Hematopoietic multipotent progenitor cell treated with erythropoietin and hydrocortisone succinate and interleukin-3 and kit ligand, for 15 days (in vitro differentiated cells): ENCODE measurements at places on chromosomes 6 and 20.

- DNase-seq, result no peak
These were observed at the start of gene GNMT for GRCh38 chr6:42960243-42961019. Gene GNMT, plus strand, starts transcription at chr6:42960754. Its CDS starts 14 bp downstream, at chr6:42960768.

DNA sequence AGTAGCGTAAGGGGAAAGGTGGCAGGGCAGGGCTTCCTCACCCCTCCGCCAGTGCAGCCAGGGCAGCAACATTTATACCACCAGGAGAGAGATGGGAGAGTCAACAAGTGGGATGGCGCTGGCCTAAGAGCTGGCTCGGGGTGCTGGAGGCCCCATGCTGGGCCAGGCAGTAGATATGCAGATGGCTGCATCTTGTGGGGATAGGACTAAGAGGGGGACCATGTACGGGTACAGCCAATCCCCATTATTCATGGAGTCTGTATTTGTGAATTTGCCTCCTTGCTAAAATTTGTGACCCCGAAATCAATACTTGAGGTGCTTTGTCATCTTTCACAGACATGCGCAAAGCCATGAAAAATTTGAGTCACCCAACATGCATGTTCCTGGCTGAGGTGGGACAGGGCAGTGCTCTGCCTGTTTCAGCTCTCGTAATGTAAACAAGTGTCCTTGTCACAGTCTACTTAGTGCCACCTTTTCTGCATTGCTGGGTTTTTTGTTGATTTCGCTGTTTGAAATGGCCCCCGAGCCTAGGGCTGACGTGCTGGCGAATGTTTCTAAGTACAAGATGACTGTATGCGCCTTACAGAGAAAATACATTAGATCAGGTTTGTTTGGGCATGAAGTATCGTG, 27.5 kb upstream of the TAF8 start:
- DNase-seq, result no peak

DNA sequence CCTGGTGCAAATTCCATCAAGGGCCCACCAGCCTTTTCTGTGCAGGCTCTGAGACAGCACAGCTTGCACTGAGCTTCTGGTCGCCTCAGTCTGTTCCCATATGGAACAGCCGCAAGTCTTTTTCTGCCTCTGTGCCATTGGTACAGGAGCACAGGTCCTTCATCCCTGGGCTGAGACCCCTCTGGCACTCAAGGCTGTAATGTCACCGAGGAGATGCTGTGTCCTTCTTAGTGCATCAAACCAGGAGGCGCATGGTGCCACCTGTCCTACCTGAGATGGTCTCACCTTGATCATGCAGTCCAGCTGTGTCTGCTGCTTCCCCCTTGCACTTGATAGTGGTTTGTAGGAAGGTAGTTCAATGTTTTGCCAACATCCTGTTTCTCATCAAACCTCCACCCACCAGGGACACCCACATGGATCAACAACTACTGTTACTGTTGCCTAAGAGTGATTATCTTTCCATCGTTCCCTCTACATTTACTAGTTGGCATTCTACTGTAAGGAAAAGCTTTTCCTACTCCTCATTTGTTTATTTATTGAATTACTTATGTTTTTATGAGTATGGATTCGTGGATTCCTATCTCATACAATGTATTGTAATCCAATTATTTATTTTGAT, 29.0 kb downstream of the FAM50B start:
- no peak for DNase-seq

- DNase-seq, result no peak
These were observed 56.4 kb upstream of the MTRF1L start for GRCh38 chr6:153058909-153059308.

- DNase-seq, result peak; percentile 19
These were observed 1.6 kb downstream of the PSMA7 start for GRCh38 chr20:62141397-62142251.

DNA sequence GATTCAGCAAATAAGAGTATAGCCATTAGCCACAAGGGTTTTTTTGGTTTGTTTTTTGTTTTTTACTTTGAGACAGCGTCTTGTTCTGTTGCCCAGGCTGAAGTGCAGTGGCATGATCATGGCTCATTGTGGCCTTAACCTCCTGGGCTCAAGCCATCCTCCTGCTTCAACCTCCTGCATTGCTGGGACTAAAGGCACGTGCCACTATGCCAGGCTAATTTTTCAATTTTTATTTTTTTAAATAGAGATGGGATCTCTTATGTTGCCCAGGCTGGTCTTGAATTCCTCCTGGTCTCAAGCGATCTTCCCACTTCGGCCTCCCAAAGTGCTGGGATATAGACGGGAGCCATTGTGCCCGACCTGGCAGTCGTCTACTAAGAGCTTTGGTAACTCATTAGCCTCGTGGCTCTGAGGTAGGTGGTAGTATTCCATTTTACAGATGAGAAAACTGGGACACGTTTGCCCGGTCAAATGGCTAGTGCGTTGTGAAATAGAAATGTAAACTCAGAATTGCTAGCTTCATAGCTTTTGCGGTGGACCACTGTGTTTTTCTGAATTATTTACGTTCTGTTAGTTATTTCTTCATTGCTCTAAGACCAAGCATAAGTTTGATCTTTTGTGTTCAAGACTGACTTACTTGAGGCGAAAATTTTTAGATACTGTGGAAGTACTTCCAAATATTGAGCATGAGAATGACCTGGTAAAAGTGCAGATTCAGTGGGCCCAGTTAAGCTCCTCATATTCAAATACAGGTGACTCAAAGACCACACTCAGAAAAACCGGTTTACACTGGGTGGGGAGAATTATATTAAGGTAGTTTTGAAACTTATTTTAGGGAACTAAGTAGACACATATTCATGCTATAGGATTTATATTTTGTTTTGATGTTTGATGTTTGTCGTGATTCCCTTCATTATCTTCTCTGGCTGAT, 2.1 kb downstream of the PANK2 start:
- no peak for DNase-seq

GRCh38 chr6:145569140-145569539, 166.2 kb downstream of the EPM2A start:
- no peak for DNase-seq

GRCh38 chr20:1820138-1821079, 74.8 kb upstream of the SIRPA start:
- no peak for DNase-seq

DNA sequence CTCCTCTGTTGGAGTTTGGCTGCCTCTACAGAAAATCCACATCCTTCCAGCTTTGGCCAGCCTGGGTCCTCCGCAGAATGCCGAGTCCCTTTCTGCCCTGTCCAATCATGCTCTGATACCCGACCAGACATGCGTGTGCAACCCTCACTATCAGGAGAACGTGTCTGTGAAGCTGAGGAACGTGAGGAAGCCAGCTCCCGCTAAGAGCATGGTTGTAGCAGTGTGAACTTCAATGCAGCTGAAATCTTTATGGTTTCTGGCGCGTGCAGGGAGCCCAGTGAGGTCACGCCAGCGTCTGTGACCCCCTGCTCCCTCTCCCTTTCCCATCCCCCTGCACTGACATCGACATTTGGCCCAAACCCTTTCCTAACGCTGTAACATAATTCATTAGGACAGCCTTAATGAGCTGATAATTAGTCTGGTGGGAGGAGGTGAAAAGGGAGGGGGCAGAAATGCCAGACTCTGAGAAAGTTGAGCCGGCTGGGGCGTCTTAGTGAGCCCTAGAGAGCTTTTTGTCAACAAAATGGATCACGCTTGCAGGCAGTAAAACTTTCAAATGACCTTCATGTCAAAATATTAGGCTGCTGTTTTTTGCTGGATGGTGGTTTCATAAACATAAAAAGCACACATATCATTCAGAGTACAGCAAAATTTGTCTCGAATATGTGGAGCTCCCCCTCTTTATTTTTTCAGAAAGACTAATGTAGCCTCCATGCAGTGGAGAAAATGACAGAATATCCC, 423.3 kb downstream of the QKI start:
- no peak for DNase-seq

- no peak for DNase-seq
These were observed 100.3 kb downstream of the GMPR start for GRCh38 chr6:16338577-16339264.

DNA sequence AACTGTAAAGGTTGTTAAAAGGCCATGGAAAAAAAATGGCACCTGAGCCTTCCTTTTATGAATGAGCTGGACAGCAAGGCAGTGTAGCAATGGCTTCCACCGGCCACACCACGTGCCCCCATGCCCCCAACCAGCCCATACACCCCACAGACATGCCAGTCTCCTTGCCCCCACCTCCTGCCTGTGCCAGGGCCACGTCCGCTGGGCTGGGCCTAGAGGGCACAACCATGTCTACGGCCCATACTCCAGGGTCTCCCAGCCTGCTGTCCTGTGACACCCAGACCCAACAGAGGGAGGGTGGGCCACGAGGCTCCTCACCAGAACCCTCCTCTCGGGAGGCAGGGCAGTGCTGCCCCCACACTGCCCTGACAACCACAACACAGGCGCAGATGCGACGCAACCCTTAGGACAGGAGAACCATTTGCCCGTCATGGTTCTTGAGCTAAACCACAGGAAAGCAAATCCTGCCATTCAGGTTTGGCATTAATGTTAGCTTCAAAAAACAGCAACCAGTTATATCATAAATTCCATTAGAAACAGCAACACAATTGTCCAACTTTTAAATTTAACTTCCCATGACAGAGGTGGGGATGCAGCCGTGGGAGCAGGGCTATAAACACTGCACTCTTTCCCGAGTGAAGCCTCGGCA, 50.7 kb downstream of the TAF4 start:
- DNase-seq, result no peak

DNA sequence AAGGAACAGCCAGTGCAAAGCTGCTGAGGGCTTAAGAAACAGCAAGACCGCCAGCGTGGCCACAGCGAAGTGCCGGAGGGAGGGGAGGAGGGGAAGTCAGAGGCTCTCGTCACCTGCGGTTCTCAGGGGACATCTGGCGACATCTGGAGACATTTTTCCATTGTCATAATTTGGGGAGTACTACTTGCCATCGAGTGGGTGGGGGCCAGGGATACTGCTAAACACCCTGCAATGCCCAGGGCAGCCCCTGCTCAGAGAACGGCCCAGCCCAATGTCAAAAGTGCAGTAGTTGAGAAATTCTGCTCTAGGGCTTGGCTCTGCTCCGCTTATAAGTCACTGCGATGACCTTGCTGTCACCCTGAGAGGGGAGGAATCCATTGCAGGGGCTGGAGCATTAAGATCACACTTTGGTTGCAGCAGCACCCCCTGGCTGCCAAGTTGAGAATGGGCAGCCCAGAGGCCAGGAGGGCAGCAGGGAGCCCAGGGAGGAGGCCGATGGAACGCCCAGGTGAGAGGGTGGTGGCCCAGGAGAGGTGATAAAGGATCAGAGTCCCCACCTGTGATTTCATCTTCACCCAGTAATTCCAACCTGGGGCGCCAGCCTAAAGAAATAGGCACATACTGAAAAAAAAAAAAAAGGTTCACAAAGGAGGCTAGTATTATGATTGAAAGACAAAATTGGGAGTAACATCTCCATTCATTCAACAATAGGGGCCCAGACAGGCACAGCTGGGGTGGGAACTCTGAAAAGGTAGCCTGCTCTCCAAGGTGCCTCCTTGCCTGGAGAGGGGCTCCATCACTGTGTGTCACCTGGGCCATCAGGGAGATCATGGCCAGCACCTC, 218.2 kb downstream of the BMP7 start:
- peak; percentile 4 for DNase-seq

DNA sequence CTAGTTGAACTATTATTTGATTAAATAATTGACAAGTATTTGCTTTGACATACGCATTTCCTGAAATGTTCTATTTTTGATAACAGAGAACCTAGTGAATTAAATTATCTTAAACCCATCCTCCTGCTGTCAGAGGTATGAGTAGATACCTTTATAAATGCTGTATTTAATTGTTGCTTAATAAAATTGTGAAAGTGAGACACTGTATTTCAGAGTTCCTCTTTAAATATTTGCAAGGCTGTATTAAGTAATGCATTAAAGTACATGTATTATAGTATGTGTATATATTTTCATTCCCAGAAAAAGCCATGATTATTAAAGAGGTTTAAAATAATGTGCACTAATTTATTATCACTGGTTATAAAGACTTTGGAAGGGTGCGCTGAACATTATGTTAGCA, 483.8 kb downstream of the TFAP2B start:
- DNase-seq, result no peak

- no peak for DNase-seq
These were observed 24.4 kb downstream of the TBC1D20 start for GRCh38 chr20:437787-438486.

DNA sequence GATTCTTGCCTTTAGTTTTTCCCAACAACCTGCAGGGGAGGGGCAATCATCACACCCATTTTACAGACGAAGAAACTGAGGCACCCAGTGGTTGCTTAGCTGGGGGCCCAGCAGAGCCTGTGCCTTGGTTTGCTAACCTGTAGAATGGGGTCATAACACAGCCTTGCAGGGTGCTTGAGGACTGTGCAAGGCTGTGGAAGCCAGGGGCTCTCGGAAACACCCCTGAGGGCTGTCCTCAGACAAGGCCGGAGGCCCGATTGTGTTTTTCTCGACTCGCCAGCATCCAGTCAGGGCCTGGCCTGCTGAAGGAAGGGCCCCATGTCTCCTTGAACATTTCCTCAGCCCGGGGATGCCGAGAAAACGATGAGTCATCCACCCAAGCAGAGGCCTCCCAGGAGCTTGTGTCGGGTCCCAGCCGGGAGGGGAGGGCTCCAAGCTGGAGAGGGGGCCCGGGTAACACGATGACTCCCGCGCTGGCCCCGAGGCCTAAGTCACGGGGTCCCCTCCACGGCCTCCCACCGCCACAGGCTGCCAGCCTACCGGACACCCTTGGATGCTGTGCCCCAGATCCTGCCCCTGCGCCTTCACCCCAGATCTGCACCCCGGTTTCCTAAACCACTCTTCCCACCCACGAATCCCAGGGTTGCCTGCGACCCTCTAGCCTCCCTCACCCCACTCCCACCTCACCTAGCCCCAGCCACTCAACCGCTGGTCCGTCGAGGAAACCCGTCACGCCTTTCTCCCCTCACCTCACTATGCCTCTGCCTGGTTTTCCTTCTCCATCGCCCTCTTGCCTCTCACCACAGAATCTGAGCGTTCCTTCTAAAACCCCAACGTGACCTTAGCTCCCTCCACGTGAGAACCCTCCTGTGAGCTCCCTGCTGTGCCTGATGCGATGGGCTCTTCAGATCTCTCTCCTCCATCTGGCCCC, 10.6 kb downstream of the NOL4L start:
- peak; percentile 56 for DNase-seq

- DNase-seq, result no peak
These were observed 16.9 kb upstream of the MLIP start for GRCh38 chr6:54094293-54094692.

DNA sequence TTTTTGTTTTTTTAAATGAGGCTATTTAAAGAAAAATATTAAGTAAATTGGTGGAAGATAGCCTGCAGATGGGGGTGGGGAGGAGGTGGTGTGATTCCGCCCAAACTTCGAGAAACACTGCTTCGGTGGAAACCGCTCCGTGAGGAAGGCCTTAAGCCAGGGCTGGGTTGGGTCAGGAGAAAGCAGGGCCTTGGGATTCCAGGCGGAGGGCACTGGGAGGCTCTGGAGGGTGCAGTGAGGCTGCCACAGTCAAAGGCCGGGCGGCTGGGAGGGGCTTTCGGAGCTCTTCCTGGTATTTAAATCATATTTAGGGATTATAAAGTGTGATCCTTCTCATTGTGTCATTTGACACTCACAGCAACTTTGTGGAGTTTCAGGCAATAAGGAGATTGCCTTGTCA, 22.2 kb upstream of the SCRT2 start:
- DNase-seq, result no peak
